ENCODE measurements at places on chromosomes 5 and 9. TPM values are rescaled to one million over a fixed set of nuclear protein-coding genes. Genes with fewer than 3 reads are reported as not detected.

The GDNF gene
- 3.7 TPM for total RNA-seq

The CDKN2A gene
- 18.1 TPM for total RNA-seq

The TRIM23 gene
- 19.1 TPM for total RNA-seq

The SGCD gene
- total RNA-seq: 67.0 TPM

The LECT2 gene
- total RNA-seq: not detected

DNA sequence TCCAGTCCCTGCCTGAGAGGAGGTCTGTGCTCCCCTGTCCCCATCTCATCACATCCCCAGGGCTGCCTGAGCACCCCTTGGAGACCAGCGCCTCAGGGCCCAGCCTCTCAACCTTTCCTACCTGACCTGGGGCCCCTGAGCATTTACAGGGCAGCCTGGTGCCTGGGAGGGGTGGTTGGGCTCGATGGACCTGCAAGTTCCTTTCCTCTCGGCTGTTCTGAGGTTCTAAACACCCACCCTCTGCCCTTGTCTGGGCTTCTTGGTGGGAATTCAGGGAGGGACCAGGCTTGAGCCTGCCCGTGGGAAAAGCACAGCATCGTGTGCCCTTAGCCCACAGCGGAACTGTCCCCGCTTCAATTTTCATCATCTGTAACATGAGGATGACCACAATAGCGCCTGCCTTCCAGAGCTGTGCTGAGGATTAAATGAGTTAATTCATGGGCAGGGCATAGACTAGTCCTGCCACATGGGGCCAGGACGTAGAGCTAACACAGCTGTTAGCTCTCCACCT, 91.0 kb upstream of the SH3PXD2B start:
- DNase-seq: no peak

GRCh38 chr5:31639481-31640411, 815 bp downstream of the PDZD2 start:
- no peak for DNase-seq

- no peak for DNase-seq
Measured at GRCh38 chr9:96667363-96667728, 12.2 kb upstream of the PRXL2C start.

DNA sequence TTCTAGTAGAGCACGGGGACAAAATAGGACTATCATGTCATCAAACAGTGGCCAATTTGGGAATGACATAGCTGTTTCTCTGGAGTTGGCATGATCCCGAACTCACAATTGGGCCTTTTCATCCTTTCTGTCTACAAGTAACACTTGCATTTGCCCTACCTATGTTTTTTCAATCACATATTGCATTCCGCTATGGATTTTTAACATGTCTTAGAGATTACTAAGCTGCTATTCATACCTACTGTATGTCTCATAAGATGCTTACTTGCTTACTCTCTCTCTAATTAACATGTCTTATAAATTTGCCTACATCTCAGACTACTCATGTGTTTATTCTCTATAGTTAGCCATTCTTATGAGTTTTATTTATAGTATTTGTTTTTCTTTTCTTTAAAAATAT, 341.2 kb upstream of the CTNND2 start:
- no peak for DNase-seq

- no peak for DNase-seq
Measured at GRCh38 chr5:91140657-91141056, 242.5 kb downstream of the ARRDC3 start.

DNA sequence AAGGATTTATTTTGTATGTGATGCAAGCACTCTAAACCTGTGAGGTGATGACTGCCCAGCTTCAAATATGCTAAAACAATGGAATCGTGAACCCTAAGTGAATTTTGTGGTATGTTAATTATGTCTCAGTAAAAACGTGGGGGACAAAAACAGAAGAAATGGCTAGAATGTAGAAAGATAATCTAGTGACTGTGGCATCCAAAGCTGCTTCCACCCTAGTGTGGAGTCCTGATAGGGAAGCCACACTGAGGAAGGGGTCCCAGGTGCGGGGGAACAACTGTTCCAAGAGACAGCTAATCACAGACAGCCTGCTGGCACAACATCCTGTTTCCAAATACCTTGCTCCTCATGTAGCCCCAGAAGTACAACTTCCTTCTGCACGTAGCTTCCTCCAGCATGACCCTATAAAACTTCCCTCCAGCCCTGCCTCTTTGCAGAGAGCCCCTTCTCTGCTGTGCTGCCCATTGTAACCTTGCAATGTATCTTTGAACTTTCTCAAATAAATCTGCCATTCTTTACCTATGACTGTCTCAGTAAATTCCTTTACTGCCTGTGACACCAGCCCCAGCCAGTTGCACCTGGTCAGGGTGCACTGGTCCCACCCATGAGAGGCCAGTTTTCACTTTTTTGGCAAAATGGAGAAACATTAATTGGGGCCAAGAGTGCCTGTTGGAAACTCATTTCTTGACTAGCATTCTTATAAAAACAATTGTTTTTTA, 4.9 kb downstream of the GMCL2 start:
- DNase-seq: no peak

- no peak for DNase-seq
Measured at GRCh38 chr5:59648038-59648831, 245.3 kb downstream of the PDE4D start.

DNA sequence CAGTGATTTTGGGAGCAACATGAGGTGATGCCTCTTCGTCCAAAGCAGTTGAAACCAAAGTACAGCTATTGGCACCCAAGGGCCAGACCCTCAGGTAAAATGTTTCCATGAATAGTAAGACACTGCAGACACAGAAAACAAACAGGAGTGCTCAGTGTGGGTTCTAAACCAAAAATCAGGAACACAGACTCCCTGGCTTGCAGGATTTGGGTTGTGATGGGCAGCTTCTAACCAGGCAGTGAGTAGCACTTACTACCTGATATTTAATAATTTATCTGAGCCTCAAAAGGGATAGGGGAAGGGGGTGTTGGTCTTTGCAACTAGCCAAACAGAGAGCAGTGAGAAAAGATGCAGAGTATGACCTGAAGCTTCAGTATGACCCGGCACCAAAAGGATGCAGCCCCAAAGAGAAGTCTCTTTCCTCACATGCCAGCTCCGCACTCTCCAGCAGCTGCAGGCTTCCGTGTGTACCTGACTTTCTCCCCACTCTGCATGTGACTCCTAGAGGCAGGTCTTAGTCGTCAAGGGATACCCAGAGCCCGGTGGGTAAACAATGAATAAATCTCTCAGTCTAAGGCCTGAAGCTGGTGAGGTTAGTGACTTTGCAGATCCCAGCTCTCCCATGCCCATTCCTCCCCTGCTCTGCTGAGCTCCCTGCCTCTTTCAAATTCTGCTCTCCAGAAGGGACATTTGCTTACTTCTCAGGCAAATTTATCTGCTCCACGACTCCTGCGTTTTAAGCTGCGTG, 105.4 kb upstream of the SPOCK1 start:
- no peak for DNase-seq

Measured in GM23248 (cell line).